ENCODE measurements at places on chromosomes 1 and 21.

GRCh38 chr1:24898909-24899439 is 31.1 kb downstream of the RUNX3 start:
- peak; percentile 40 for DNase-seq

GRCh38 chr1:116252271-116252670 is 120.8 kb upstream of the ATP1A1 start:
- no peak for DNase-seq

DNA sequence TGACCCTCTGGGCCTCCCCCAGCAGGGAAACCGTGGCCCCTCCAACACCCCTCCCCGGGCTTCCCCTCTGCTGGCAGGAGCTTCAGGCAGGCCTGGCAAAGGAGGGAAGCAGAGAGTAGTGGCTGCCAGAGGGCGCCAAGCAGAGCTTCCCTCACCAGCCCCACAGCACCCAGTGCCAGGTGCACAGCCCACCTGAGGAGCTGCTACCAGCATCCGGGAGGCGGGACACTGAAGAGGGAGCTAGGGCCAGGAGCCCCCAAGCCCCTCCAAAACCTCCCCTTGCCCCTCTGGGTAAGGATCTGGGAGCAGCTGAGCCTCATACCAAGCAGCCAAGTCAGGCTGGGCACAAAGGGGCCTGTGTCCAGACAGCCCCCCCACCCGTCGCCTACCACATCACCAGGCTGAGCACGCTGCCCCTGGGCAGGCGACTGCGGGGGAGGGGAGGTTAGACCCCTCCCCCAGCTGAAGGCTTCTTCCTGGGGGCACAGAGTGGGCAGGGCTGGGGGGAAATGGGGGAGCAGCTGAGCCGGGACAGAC is 19.6 kb downstream of the CCDC24 start:
- DNase-seq = no peak

- no peak for DNase-seq
These were observed 60.5 kb downstream of the TESK2 start for GRCh38 chr1:45430490-45430889.

DNA sequence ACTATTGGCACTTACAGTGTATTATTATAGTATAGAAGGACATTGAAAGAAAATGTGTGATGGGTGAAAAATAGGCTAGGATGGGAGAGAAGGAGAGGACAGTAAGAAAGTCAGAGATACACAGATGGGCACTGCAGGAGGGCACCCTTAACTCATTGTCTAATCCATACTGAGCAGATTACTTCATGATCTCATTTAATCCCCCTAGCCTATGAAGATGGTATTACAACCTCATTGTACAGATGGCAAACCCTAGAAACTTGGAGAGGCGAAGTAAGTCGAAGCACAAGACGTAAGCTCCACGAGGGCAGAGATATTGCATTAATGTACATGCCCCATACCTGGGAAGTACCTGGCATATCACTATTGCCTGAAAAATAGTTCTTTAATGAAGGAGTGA is 346.9 kb upstream of the DAB1 start:
- no peak for DNase-seq

DNA sequence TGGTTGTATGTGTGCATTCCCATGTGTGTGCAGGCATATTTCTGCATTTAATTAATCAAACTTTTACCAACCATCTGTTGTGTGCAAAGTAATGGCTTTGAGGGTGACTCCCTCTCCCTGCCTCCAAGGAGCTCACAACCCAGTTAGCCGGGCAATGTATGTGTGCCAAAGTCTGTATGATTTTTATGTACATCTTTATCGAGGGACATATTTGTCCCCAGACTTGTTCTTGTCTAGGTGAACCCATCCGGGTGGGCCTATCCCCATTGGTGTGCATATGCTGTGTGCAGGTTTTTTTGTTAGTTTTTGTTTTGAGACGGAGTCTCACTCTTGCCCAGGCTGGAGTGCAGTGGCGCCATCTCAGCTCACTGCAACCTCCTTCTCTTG is 1.8 kb downstream of the SYTL1 start:
- DNase-seq = no peak

DNA sequence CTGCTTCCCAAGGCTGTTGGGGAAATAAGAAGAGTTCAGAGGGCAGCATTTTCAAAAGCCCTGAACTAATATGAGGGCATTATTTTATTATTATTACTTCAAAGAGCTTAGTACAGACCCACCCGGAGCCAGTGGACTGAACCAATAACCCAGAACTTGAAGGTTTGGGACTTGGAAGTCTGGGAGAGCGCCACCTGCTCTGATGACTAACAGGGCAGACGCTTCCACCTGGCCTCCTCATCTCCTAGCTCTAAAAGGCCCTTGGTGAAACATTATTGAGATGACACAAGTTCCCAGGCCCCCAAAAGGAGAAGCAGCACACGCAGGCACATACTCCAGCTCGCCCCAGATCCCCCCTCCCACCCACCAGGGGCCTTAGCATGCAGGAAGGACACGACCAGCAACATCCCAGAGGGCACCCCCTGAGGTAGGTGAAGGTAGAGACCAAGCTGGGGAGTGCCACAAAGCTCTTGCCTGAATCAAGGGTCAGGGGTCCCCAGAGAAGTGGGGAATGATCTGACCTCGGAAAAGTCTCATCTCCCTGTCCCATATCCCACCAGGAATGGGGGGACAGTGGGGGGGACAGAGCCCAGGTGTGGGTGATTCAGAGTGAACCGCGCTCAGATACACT is 1.3 kb downstream of the DLGAP3 start:
- DNase-seq = no peak

GRCh38 chr1:150515328-150516049 is at the start of gene FALEC:
Gene FALEC, plus strand, starts transcription at chr1:150515752.
- DNase-seq = peak; percentile 96

GRCh38 chr1:83033682-83034081 is 965.2 kb downstream of the TTLL7 start:
- no peak for DNase-seq

- DNase-seq = no peak
These were observed 37.5 kb downstream of the CAMTA1 start for GRCh38 chr1:6822530-6823359.

GRCh38 chr1:193264313-193265065 is 78.1 kb upstream of the B3GALT2 start:
- no peak for DNase-seq

DNA sequence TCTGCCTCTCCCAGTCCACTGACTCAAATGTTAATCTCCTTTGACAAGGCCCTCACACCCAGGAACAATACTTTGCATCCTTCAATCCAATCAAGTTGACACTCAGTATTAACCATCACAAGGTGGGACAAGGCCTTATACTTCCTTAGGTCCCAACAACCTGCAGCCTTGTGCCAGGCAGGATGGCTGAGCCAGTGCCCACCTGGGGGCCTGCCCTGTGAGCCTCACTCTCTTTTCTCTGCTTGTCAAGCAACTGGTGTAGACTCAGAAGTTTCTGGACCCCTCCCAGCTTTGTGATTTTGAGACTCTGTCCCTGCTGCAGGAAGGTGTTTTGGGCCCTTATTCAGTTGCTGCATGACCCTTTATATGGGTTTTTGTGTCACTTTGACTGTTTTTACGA is 310.0 kb upstream of the C1orf174 start:
- DNase-seq = no peak

DNA sequence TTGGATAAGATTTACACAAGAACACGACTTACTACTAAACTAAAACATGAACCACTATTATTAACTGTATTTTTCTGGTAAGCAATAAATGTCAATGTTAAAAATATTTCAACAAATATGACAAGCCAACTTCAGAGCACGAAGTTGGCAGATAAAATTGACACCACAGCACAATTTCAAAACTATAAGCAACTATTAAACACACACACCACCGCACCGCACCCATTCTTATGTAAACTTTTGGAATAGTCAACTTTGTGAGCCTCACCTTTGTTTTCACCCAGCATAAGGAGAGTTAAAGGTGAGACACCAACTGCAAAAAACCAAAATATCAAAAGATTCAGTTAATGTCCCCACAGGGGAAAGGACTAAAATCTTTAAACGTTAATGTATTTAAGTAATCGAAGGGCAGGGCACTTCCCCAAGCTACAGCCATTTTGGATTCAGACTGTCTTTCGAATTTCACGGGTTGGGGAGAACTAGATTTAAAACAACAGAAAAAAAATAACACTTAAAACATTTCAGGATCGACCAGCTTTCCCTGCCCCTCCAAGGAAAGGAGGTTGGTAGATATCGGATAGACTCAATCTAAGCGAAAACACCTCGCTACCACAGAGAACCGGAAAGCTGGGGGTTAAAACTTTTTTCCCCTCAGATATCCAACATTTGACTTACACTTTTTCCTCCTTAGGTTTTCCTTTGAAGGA is 872 bp downstream of the GPBP1L1 start:
- DNase-seq = no peak

- no peak for DNase-seq
These were observed 253.7 kb downstream of the CACNA1E start for GRCh38 chr1:181737056-181737455.

DNA sequence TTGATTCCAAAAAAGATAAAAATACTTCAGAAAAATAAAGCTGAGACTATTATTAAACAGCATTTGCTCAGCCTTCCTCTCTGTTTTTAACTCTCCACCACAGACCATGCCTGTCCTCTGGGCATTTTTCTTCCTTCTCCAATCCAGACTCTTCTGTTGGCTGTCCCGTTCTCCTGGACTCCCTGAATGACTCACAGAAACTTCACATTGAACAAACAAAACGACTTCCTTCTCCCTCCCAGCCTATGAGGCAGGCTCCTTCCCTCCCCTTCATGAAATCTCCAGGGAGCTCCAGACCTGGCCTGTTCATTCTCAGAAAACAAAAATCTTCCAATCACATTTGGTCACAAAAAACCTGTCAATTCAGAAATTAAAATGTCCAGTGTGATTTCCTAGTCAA is 421.3 kb downstream of the NPHP4 start:
- DNase-seq = no peak

GRCh38 chr21:27149034-27149433 is 182.1 kb upstream of the ADAMTS5 start:
- DNase-seq = no peak

DNA sequence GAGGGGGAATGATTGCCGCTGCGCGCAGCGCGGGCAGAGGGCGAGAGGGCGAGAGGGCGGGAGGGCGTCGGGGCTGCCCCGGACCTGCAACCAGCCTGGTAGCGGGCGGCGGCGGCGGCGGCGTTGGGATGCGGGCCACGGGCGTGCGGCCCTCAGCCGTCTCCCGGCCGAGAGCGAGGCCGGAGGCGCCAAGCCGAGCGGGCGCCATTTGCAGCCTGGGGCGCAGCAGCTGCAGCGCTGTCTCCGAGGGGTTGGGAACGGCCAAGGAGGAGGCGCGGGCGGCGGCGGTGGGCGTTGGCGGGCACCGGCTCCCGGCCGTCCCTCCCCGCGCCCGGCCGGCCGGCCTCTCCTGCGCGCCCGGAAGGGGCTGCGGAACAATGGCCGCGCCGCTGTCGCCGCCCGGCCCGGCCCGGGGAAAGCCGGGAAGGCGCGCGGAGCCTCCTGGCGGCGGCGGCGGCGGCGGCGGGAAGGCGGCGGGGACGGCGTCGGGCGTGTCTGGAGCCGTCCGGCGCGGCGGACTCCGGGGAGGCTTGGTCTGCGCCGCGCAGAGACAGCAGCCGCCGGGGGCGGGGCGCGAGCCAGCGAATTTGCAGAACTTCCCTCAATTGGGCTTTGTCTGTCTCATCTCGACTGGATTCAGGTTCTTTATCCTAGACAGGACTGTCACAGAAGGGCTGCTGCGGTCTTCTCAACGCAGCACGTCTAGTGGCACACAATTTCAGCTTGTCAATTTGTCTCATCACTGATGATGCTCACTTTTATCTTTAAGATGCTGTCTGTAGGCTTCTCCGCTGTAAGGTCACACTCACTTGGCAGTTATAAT is 35.7 kb downstream of the ZBTB8B start:
- peak; percentile 78 for DNase-seq

- DNase-seq = no peak
These were observed 235.2 kb upstream of the RAB4A start for GRCh38 chr1:229035748-229036082.

DNA sequence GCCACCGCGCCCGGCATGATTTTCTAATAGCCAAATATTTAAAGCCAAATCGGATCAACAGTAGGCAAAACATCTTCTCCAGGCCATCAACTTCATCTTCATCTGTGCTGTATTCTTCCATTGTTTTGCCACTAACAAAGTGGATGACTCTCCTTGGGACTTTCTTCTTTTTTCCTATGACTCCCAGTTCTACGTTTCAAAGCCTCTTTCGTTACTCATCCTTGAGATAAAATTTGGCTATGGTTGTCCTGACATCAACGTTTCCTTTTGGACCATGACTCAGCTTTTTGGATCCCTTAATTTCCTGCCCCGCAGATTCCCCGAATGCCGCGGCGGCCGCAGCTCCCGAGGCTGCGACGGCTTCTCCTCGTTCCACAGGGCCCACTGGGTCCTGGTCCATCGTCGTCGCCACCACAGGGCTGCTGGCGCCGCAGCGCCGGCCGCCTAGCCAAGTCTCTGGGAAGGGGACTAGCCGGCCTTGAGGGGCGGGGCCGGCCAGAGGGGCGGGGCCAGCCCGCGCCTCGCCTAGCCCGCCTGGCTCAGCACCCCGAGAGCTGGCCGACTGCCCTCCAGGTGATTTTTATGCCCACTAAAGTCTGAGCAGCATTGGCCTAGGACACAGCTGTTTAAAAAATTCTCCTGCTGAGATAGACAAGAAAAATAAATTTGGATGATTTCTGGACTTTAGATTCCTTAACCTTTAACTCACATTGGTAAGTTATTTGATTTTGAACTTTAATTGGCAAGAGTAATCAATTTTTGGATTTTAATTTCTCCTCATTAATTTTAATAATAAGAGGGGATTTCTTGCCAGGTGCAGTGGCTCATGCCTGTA is 93.9 kb downstream of the ADCY10 start:
- peak; percentile 80 for DNase-seq

DNA sequence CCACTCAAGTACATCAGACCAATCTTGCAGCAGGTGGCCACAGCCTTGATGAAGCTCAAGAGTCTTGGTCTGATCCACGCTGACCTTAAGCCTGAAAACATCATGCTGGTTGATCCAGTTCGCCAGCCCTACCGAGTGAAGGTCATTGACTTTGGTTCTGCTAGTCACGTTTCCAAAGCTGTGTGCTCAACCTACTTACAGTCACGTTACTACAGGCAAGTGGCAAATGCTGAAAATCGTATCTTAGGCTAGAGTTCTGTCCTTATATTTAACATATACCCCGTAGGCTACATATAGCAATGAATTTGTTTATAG is 12.1 kb downstream of the HIPK1 start:
- no peak for DNase-seq

DNA sequence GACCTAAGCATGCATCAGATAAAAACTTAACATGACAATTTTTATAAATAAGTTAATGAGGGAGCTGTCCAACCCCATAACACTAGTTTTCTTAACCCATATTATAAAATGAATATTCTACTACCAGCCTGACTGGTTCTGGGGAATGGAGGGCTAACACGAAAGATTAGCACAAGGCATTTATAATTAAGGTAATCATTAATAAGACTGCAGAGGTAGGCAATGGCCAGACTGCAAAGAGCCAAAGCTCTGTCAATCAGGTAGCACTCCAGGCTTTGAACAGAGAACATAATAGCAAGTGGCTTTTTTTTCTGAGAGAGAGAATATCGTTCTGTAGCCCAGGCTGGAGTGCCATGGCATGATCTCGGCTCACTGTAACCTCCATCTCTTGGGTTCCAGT is 20.6 kb upstream of the TMEM35B start:
- no peak for DNase-seq

Measured in sciatic nerve (tissue), 2 donors.